ENCODE measurements at places on chromosomes 11 and 22.

DNA sequence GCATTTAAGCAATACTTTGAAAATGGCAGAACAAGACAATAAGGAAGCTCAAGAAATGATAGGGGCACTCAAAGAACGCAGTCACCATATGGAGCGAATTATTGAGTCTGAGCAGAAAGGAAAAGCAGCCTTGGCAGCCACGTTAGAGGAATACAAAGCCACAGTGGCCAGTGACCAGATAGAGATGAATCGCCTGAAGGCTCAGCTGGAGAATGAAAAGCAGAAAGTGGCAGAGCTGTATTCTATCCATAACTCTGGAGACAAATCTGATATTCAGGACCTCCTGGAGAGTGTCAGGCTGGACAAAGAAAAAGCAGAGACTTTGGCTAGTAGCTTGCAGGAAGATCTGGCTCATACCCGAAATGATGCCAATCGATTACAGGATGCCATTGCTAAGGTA is 51.9 kb downstream of the SPECC1L start:
- DNase-seq: no peak

- DNase-seq: no peak
Observed at GRCh38 chr11:102497061-102497460, 33.5 kb downstream of the MMP7 start.

GRCh38 chr11:47863898-47864430 is 15.8 kb upstream of the NUP160 start:
- DNase-seq: no peak

DNA sequence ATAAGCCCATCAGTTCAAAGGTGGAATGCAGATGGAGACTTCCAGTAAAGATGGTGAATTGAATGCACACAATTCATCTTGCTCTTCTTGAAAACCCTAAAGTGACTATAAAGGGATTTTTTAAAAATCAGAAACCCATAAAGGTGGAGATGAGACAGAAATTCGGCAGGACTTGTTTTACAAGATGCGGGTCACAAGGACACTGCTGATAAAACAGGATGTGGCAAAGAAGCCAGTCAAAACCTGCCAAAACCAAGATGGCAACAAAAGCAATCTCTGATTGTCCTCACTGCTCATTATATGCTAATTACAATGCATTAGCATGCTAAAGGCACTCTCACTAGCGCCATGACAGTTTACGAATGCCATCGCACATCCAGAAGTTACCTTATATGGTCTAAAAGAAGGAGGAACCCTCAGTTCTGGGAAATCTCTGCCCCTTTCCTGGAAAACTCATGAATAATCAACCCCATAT is 137.1 kb downstream of the NECTIN1 start:
- DNase-seq: no peak

- DNase-seq: no peak
Observed at GRCh38 chr11:4375431-4376140, 7.4 kb upstream of the OR52B4 start.

GRCh38 chr22:47625531-47626427 is 863.3 kb downstream of the TBC1D22A start:
- DNase-seq: no peak

DNA sequence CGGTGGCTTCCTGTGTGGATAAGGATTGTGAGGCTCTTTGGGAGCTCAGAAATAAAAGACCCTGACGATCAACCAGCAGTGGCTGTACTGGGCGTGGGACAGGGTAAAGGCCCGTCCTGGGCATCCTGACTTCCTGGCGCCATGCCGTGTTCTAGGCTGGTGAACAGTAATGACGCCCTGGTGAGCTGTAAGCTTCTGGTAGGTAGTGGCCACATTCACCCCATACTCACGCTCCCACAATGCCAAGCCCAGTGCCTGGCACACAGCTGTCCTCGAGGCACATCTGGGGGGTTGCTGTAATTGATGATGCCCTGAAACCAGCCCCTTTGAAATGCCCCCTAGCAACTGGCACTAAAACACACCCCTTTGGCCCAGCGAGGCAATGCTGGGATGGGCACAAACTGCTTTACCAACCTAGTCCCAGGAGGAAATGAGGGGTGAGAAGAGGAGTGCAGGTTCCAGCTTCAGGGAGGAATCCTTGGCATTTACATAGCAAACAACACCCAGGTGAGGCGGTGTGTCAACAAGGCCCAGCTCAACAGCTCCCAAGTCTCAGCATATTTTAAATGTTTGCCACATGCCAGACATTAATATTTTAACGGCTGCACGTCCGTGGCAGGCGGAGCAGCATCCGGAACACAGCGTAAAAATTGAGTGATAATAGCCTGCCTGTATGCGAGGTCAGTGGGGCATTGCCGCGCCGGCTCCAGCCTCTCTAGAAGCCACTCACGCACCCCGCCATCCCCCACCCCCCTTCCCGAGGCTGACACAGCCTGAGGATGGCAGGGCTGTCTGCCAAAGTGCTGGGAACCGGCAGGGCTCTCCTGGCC is 79.3 kb downstream of the DSCAML1 start:
- no peak for DNase-seq

- DNase-seq: no peak
Observed at GRCh38 chr22:45804319-45804985, 132.8 kb downstream of the ATXN10 start.

GRCh38 chr11:47020793-47021526 is 84.4 kb downstream of the CSTPP1 start:
- DNase-seq: no peak

- DNase-seq: peak; percentile 21
Observed at GRCh38 chr22:40635940-40636379, 559 bp downstream of the MRTFA start.

GRCh38 chr11:100602716-100603115 is 84.4 kb upstream of the ARHGAP42 start:
- no peak for DNase-seq

- no peak for DNase-seq
Observed at GRCh38 chr11:44571871-44572270, 6.4 kb downstream of the CD82 start.

DNA sequence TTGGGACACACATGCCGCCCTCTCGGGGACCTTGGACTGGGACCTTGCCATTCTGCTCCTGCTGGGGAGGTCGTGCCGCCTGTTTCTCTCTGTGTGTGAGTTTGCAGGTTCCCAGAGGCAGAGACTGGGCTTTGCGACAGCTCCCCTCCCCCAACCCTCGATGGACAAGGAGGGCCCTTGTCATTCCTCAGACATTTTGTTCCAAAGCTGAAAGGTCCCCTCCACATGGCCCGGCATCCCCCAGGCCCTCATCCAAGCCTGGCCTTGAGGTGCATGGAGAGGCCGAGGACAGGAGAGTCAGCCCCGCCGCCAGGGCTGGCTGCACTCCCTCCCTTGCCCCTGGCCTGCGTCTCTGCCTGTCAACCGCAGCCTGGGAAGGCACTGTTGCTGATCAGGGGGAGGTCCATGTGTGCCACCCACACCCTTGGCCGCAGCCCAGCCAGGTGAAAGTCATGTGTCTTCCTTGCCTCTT is 25.6 kb downstream of the FADS2 start:
- no peak for DNase-seq

- no peak for DNase-seq
Observed at GRCh38 chr11:90606721-90607120, 383.9 kb upstream of the CHORDC1 start.

DNA sequence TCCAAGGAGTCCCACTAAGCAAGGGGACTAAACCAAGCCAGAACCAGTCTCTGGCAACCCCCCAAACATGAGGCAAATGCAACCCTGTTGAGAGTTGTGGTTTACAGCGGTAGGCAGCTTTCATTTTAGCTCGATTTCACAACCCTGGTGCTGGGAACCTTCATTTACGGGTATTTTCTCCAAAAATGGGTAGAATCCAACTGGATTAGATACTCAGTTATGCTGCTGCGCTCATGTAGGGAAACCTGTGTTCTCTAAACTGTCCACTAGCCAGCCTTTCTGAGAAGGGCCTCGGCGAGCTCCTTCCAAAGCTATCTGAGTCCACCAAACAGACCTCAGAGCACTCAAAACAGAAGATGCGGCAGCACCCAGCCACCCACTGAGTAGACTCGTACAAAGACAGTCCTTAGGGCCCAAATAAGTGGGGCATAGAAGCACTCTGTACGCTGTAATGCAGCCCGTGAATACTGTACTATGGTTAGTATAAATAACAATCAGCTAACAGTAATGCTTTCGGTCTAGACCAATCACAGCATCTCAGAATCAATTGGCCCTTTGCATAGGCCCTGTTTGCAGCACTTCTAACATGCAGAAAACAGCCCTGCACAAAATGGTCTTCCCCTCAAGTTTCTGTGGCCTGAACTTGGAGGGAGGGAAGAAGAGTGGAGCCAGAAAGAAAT is 104.7 kb downstream of the ETS1 start:
- no peak for DNase-seq

DNA sequence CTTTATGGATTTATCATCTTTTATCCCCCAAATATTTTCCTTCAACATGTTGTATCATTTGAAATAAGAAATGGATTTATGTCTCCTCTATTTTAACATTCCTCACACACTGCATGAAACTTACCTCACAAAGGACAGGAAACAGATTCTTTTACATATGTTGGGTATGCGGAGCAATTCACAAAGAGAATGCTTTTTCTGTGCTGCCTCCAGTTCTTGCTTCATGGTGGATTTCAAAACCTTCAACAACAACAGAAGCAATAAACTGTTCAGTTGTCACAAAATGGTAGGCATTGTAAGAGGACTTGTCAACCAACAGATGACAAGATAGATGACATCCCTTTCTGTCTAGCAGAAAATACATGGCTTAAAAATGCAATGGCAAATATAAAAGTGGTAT is 36.5 kb upstream of the SLC22A24 start:
- no peak for DNase-seq

DNA sequence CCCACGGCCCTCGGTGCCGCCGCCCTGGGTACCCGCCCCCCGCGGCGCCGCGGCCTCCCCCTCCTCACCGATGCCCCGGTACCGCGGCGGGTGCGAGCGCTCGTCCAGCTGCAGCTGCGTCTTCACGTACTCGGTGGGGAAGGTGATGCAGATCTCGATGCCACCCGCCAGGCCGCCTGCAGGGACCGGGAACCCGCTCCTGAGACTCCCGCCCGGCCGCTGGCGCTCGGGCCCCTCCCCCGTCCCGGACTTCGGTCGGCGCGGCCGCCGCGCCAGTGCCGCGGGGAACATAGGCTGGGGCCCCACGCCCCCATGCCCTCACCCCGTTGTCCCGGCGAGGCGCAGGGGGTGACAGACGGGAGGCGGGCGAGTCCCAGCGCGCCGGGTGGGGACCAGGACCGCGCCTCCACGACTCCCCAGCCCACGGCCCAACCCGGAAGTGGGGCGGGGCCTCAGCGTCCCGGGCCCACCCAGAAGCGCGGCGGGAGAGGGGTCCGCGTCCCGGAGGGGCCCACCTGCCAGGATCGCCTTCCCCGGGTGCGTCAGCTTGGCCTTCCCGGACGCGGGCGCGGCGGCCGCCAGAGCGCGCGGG is 375 bp downstream of the SLC25A1 start:
- peak; percentile 59 for DNase-seq

DNA sequence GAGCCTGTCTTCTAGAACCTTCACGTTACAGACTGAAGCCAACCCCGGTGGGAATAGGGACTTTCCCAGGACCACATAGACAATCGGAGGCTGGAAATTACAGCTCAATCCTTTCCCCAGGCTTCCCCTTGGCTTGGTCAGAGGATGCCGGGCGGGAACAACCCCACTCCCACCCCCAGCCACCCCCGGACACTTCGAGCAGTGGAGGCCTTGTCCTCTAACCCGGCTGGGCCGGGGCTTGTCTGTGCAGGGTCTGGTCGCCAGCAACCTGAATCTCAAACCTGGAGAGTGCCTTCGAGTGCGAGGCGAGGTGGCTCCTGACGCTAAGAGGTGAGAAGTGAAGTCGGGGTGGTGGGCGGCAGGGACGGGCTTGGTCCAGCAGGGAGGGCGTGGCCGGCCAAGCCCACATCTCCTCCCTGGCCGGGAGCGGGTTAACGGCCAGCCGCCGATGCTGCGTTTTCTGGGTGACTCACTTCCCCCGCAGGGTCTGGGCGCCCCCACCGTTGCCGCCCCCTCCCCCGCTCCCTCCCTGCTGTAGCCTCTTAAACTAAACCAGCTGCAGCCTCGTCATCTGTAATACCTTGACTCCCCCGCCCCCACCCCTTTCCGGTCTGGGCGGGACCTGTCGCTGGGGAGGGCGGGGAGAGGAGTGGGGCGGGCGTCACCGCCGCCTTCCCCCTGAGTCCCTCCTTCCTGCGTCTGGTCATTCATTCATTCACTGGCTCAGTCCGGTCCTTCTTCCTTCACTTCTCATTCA is 1.5 kb downstream of the LGALS1 start:
- DNase-seq: peak; percentile 94

GRCh38 chr11:662689-663274 is 25.7 kb downstream of the DRD4 start:
- DNase-seq: peak; percentile 40

DNA sequence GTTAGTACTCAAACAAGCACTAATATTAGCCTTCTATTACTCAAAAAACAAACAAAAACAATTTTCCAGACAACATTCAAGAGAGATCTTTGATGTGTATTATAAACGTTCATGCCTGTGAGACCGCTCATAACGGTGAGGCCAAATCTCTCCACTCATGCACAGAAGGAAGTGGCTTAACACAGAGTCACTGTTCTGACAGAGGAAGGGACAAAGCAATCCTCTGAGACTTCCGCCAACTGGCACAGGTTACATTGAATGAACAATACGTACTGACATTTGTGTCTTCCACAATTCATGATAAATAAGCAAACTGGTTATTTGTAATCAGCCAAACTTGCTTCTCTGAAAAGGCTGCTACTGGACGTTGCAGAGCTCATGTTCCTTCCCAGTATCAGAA is 30.5 kb downstream of the CHKA start:
- DNase-seq: no peak

DNA sequence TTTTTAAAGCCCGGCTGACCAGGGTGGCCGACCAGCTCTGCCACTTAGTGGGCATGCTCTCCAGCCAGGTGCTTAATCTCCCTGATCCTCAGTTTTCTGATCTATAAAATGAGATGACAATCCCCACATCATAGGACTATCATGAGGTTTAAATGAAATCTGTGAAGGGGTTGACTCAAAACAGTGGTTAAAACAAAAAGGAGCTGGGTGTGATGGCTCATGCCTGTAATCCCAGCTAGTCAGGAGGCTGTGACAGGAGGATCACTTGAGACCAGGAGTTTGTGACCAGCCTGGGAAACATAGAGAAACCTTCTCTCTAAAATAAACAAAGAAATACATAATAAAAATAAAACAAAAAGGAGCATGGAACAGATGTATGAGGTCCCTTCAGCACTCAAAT is 3.6 kb upstream of the C11orf86 start:
- no peak for DNase-seq

DNA sequence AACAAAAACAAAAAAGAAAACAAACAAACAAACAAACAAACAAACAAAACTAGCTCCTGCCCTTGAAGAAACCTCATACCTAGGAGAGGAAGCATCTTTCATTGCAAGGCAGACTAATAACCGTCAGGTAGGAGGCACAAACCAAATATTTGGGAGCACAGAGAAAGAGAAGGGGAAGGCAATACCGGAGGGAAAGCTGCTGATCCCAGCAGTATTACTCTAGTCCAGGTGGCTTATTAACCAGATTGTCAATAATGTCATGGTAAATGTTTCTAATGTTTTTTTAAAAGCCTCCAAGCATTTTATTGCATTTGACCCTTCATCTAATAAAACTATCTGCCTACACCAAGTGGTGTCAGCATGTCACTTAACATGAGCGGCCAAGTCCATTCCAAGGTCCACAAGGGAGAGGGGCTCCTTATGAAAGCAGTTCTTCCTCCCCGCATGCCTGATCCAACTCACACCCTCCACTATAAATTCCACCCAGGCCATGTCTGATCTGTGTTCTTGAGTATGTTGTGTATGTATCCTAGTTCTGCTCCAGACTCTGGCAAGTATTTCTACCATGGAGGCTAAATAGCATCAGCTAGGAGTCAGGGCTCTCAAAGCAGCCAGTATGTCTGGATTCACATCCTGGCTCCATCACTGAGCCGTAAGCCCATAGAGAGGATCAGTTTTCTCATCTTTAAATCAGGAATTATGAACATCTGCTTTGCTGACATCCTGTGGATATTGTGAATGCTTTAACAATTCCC is 208.1 kb upstream of the TENM4 start:
- DNase-seq: no peak
